ENCODE measurements at places on chromosomes 1 and 21.

DNA sequence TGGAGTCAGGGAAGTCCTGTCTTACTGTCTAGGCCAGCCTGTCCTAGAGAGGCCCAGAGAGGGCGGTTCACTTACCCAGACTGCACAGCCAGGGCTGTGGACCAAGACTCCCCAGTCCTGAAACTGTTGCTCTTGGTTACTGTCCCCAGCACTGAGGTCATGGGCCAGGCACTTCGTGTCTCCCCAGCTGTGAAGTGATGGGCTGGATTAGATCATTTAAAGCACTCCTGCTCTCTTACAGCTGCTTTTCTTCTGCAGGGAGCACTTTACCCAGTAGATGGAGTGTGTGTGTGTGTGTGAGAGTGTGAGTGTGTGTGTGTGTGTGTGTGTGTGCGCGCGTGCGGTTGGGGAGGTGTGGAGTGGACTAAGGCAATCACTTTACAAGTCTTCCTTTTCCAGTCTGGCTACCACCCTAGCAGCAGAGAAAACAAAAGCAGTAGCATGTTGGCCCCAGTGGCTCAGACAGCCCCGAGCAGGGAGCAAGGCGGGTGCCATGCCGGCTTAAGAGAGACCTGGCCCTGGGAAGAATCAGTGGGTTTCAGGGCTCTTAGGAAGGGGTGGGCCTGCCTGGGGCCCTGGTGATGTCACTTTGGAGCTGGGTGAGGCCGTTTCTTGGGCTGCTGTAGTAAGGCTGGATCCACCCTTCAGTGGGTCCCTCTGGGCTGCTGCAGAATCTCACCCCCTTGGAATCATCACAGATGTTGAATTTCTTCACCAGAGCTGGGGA is 2.4 kb downstream of the SPSB1 start:
- peak; percentile 68 for DNase-seq

GRCh38 chr1:4086921-4087320 is 186.8 kb upstream of the C1orf174 start:
- no peak for DNase-seq

DNA sequence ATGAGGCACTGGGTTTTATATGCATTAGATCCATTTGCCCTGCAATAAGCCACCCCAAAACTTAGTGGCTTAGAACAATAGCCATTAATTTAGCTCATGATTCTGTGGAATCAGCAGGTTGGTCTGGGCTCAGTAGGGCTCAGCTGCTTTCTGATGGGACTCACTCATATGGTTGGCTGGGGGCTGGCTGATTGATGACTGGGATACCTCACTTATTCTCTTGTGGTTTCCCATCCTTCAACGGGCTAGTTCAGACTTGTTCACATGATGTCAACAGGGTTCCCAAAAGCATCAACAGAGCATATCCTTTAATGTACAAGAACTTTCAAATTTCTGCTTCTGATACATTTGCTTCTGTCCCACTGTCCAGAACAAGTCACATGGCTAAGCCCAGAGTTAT is 43.2 kb downstream of the DNM3 start:
- DNase-seq: no peak

DNA sequence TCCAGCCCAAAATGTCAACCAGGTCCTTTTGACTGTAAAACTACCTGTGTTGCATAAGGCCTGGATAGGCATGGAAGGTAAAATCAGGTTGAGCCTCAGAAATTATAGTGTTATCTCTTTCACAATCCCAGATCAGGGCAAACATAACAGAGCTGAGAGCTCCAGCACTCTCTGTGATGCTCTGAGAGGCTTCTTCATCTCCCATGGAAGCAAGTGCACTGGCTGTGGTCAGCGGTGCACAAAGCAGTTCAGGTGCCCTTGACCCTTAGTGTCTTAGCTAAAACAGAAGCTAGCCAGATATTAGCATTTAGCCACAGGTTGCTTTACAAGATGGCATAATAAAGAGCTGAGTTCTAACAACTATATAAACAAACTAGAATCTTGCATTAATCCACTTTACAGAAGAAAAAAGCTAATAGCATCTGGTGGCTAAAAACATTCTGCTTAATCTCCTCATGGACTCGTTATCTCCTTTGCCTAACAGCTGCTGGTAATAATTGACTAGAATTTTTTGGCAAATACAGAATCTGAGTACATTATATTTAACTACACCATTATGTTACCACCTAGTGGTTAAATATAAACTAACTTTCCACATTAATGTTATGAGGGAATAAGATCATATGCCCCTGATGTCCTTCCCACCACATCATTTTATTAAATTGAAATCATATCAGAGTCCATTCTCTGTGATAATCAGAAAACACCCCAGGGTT is 25.6 kb upstream of the POGK start:
- DNase-seq: no peak

Measured in femur (tissue), 1 donor.